H54 (cell line): ENCODE measurements at places on chromosomes 6 and 20.
A peak's percentile ranks its signal among the peaks of the same experiment; 100 is the strongest.

GRCh38 chr20:19880256-19881079 lies 122.4 kb downstream of the RIN2 start:
- no peak for DNase-seq

DNA sequence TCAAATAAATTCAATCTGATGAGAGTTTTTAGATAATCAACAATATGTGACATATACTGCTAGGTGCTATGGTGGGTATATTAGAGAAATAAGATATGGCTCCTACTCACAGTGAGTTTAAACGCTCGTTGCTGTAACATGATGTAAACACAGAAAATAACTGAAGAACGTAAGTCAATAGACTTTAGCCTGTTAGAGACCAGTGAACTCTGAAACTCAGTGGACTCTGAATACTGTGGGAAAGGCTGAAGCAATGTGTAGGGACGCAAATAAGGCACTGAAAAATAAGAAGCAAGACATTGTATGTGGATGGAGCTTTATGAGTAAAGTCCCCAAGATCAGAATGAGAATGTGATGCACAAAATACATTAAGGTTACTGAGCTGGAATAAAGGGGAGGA lies 431.6 kb downstream of the TFAP2B start:
- DNase-seq: no peak

GRCh38 chr6:170074435-170074834 lies 216.4 kb downstream of the DLL1 start:
- DNase-seq: no peak

- DNase-seq: no peak
Observed at GRCh38 chr6:40734607-40735006, 147.4 kb upstream of the LRFN2 start.

- no peak for DNase-seq
Observed at GRCh38 chr20:23923891-23924435, 44.4 kb upstream of the CST5 start.

DNA sequence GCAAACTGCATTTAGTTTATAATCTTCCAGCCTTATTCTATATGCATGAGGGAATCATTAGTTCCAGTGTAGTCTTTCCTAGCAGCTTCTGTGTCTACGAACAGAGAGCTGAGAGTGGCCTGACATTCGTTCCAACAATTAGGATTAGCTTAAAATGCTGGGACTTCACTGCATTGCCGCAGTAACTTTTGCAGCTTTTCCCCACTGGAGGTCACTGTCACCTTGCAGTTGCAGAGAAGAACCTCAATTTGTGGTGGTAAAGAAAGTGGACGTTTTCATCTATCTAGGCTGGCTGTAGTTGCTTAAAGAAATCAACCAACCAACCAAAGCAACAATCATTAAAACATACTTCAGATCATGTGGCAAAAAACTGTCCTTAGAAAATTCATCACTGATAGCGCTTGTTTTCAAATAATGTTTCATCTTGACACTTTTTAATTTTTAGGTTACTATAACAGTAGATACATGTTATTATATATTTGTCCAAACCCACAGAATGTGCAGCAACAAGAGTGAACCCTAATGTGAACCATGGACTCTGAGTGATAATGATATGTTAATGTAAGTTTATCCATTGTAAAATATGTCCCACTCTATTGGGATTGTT lies 12.2 kb downstream of the MYLK4 start:
- DNase-seq: peak; percentile 35

- no peak for DNase-seq
Observed at GRCh38 chr6:46353528-46353927, 137.7 kb downstream of the RCAN2 start.

DNA sequence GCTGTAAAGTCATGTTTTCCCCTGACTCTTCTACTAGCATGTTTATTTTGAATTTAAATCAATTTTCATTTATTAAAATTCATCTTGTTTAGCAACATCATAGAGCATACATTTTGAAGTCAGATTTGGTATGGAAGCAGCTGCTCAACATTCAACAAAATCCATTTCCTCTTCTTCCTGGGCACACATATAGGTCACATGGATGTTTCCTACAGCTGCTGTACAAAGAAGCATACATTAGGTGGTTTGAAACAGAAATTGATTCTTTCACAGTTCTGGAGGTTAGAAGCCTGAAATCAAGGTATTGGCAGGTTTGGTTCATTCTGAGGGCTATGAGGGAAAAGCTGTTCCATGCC lies 495.2 kb downstream of the RFPL4B start:
- DNase-seq: no peak
